ENCODE measurements at places on chromosomes 12 and 14.
A peak's percentile ranks its signal among the peaks of the same experiment; 100 is the strongest.

- no peak for DNase-seq
These were observed 76.5 kb upstream of the AMIGO2 start for GRCh38 chr12:47156167-47156736.

- no peak for DNase-seq
These were observed 9.1 kb upstream of the SERPINA1 start for GRCh38 chr14:94397289-94398181.

GRCh38 chr14:34081576-34082136, 130.8 kb upstream of the EGLN3 start:
- no peak for DNase-seq

DNA sequence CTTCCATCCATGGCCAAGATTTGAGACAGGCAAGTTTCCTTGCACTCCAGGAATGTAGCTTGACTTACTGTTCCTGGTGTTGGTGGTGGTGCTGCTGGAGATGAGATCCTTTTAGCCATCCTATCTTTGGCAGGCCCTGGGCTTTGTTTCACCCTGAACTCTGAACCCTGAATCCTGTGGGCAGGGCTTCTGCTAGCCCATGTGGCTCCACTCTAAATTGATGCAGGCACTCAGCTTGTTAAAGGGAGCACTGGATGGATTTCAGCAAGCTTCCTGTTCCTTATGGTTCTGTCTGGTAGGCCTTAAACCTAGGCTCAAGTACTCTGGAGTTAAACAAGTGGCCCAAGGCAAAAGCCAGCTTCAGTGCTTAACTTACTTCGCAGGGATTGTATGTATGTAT, 138.2 kb downstream of the RGS6 start:
- DNase-seq: no peak

DNA sequence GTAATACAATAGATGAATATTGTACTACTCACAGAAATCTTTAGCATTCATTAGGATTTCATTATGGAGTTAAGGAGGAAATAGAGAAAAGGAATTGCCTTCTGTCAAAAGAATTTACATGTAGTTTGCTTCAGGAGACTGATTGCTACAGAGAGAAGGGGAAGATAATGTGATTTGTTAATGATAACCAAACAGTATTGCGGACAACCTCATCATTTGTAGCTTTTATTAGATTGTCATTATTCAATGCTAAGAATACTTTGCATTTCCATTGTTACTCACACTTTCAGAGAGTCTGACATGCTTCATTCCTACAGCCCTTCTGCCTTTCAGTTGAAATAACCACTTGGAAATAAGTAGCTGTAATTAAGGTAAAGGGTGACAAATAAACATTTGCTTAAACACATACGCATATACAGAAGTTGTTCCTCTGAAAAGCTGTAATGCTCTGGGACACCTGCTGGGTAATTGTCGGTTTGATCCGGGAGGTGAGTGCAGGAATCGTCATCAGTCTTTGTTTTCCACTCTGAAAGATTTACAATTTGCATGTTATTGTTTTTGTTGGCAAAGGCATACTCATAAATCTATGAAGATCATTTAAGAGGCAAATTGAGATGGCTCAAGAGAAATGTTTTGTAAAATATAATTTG, 600.2 kb downstream of the TRHDE start:
- no peak for DNase-seq

GRCh38 chr14:99254328-99255009, 17.5 kb downstream of the BCL11B start:
- no peak for DNase-seq

DNA sequence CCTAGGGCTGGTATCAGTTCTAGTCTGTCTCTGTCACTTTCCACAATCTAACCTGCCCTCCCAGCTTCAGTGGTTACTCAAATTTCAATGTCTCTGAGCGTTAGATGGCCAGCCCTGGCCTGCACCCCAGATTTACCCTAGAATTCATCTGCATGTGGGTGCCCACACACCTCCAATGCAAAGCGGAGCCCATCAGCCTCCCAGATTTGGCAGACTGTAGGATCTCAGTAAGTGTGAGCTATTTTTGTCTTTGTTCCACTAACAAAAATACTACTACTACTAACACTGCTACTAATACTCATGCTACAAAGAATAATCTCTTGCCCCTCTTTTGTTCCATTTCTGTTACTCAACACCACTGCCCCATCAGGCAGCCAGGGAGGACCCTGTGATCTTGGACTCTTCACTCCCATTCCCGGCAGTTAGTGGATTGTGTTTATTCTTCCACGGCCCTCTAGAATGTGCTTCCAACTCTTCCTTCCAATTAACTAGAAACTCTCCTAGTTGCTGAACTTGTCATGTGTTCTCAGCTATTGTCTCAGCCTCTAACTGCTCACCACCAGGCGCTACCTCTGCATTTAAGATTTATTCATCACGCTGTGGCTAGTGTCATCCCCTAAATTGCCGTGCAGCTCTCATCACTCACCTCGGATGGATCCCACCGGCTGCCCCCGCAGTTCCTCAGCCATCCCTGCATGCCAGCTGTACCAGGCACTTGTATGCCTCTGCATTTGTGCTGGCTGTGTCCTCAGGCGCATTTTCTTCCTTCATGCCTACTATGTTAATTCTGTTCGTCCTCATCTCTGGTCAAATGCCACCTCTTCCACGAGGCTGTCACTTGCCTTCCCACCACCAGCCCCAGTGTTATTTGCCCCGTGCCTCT, 150.6 kb upstream of the HIF1A start:
- DNase-seq: no peak

- DNase-seq: no peak
These were observed 81.0 kb downstream of the ETV6 start for GRCh38 chr12:11730299-11731041.

DNA sequence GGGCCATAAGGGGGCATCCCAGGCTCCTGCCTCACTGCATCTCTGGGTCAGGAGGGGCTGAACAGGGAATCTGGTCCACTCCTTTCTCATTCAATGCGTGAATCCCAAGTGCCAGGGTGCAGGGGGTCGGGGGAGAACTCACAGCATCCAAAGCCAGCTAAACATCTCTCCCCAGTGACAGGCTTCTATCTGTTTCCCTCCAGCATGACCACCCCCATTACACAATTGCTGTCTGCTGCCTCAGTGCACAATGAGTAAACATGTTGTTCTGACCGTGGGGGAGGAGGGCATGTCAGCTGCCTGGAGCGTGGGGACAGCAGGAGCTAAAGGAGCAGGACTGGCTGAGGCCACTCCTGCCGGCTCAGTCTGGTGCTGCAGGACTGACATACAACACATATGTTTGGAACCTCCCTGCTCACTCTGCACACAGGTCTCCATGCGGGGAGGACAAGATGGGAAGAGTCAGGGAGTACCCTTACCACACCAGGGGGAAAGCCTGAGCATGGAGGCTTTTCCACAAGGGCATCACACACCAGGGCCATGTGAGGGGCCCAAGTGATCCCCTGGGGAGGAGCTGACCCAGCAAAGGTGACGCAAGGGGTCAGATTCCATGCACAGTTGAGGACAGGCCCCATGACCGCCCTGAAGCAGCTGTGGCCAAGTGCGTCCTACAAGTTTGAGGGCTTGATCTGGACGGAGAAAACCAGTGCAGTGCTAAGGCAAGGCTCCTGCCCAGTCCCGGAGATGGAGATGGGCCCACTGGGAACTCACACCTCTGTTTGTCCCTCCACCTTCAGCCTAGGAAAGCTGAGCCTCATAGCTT, 1.4 kb downstream of the TNS2 start:
- DNase-seq: no peak

GRCh38 chr12:89593873-89594272, 68.0 kb upstream of the POC1B start:
- DNase-seq: no peak

DNA sequence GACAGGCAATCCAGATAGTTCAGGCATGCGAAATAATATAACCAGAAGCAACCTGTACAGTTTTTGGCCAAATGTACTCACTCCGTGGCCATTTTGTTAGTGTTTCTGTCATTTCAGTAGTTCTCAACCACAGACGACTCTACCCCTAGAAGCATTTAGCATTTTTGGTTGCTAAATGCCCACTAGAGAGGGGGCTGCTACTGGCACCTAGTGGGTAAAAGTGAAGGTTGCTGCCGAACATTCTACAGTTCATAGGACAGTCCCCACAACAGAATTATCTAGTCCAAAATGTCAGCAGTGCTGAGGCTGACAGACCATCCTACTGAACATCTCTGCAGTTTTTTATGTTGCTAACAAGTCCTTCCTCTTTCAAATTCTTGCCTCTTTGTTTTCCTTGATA, 107.4 kb downstream of the TSHR start:
- no peak for DNase-seq

GRCh38 chr14:50064993-50065392, 51.4 kb downstream of the VCPKMT start:
- peak; percentile 39 for DNase-seq

DNA sequence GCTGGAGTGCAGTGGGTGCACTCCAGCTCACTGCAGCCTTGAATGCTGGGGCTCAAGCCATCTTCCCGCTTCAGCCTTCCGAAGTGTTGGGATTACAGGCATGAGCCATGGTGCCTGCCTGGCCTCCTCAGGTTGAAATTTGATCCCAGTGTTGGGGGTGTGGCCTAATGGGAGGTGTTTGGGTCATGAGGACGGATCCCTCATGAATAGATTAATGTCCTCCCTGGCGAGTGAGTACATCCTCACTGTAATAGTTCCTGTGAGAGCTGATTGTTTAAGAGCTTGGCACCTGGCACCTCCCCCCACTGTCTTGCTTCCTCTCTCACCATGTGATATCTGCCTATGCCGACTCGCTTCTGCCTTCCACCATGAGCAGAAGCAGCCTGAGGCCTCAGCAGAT, 84.7 kb downstream of the TSPAN9 start:
- DNase-seq: no peak
